Fibroblast of villous mesenchyme (primary cell): ENCODE measurements at places on chromosomes 7 and 10. TPM values are rescaled to one million over a fixed set of nuclear protein-coding genes. Genes with fewer than 3 reads are reported as not detected.

DNA sequence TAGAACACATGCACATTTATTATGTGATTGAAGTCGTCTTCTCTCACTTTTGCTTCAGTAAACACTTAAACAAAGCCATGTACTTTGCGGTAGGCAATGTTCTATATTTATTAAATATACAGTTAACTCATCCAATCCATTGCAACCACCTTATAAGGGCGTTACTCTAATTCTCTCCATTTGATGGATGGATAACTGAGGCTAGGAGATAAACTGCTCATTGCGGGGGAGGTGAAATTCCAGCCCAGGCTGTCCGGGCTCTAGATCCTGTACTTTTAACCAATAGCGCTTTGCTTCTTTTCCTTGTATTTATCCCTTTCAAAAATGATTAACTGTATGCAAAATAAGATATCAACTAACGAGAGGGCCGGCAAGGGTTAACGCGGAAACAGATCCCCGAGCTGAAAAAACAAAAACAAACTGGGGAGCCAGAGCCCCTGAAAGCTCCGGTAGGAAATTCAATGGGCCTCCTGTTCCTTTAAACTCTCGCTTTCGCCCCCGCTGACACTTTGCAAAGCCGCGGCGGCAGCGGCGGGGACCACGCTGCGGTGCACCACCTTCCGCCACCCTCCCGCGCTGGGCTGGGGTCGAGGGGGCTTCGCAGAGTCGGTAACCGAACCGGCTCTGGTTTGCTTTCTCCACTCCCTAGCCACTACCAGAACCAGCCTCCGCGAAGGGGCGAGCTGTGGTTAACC, 1.0 kb upstream of the PLXDC2 start:
- DNase-seq, result no peak

GRCh38 chr7:108454674-108455550, 1.3 kb downstream of the NRCAM start:
- DNase-seq, result no peak

DGKB gene
- not detected in 2 replicates for total RNA-seq

DNA sequence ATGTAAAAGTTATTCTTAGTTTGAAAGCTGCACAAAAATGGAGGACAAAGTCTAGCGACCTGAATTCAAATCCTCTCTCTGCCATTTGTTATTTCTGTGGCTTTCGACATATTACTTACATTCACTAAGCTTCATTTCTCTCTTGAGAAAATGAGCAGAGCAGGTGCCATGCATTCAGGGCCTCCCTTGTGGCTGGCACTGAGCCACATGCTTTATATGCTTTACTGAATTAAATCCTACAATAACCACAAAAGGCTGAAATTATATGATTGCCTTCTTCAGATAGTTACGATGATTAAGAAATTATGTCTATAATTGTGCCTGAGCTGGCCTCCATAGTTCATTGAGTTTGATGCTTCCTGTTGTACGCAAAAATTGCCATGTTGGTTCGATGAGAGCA, 98.7 kb downstream of the NPSR1 start:
- DNase-seq, result no peak

EBF3 gene
- 0.32 and 6.0 TPM in 2 replicates for total RNA-seq

- DNase-seq, result peak; percentile 78
Observed at GRCh38 chr7:44638611-44639557, 32.5 kb downstream of the OGDH start.
